ENCODE measurements at places on chromosomes 2 and 18.

DNA sequence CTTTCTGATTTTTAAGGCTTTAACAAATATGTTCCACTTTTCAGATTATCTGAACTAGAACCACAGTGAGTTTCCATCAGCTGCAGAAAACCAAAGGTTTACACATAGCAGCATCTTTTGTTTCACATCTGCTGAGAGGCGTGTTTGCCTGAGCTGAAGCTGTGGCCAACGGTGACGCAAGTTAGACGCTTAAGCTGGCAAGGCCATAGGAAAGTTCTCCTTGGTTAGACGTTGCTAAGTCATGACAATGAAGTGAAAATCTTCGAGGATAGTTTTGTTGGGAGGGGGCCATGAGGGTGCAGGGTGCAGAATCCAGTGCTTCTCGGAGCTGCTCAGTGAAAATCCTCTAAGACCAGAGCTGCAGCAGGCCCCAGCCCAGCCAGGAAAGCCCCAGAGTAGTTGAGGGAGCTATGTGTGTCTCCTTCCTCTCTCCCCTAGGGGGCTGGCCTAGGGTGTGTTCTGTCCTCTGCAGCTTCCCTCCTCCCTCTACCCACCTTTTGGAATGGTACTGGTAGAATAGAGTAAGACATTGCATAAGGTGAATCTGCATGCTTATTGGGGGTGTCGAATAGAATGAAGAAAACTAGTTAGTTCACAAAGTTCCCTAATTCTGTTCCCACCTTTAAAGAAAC, 105.4 kb downstream of the FHOD3 start:
- no peak for DNase-seq

- DNase-seq, result no peak
Observed at GRCh38 chr2:241011751-241012510, 13.5 kb downstream of the SNED1 start.

DNA sequence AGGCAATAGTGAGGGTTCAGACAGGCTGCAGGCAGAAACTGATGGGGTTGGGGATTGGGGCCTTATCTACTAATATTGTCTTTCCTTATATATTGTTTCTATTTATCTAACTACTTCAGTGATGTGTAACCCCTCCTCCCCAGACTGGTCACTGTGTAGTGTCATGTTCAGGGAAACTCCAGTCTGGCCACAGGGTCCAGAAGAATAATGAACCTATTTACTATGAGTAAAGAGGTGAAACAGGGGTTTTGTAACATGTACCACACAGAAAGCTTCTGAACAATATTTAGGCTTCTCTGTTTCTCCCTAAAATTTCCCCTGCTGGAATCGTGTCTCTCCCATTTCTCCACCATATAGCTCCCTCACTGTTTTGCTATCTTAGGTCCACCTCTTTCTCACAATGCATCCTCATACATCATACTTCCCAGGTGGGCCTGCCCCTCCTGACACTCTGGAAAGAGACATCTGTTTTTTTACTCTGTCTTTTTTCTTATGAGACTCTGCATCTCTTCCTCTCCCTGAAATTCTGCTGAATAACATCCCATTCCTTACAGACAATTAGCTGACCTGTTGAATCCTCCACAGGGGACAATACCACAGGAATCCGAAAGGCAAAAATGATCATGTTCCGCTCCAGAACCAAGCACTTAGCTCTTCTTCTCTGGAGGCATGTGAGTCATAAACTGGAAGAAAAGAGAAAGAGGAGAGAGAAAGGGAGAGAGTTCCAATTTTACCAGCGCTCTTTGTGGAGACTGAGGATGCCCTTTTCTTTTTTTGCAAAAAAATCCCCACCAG, 154.8 kb downstream of the ZEB2 start:
- DNase-seq, result no peak

- DNase-seq, result no peak
Observed at GRCh38 chr2:9105601-9106337, 100.8 kb upstream of the ASAP2 start.

DNA sequence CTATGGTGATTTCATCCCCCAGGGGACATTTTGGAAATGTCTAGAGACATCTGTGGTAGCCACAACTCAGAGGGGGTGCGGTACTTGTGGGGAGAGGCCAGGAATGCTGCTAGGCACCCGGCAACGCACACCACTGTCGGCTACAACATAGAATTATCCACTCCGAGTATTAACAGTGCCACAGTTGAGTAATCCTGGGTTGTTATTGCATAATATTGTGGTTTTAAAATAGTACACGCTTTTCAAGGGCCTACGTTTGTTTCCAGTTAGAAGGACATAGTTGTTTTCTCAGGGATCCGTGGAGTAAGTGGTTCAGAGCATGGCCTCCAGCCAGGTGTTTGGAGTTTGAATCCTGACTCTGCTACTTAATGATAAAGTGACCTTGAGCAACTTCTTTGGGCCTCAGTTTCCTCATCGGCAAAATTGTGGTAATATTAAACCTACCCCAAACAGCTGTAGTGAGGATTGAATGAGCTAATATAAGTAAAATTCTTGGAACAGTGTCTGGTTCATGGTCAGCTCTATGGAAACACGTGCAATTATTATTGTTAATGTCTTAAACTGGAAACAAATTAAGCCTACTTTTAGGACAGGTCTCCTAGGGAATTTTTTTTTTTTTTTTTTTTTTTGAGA, 24.5 kb downstream of the CYP27A1 start:
- DNase-seq, result no peak

GRCh38 chr18:8607776-8608742, 1.2 kb upstream of the RAB12 start:
- no peak for DNase-seq

GRCh38 chr18:48558248-48558647, 19.4 kb downstream of the CTIF start:
- DNase-seq, result no peak

GRCh38 chr2:2843969-2844548, 513.0 kb upstream of the MYT1L start:
- DNase-seq, result no peak

GRCh38 chr2:121483021-121483420, 47.7 kb upstream of the RNU4ATAC start:
- no peak for DNase-seq

DNA sequence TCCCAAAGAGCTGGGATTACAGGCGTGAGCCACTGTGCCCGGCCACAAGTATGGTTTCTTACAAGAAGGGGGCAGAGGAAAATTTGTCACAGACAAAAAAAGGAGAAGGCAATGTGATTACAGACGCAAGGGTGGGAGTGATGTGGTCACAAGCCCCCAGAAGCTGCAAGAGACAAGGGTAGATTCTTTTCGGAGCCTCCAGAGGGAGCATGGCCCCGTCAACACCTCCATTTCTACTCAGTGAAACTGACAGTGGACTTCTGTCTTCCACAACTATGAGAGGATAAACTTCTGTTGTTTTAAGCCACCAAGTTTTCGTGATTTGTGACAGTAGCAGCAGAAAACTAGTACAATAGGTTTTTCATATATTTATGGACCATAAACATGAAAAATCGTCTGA, 2.1 kb upstream of the TCF7L1 start:
- no peak for DNase-seq

DNA sequence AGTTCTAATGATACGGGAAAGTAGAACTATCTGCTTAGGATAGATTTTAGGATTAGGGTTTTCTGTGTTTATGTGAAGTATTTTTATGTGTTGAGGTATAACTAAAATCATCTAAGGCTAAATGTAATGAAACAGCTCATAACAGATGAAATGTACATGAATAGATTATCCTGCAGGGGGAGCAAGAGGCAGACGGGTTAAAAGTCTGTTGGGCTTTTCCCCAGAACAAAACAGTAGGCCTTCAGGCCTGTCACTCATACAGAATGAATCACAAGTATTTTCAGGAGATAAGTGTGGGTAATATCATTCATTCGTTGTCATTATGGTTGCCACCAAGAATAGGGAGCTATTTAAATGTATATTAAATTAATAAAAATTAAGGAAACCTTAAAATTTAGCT, 107.9 kb upstream of the IL1R2 start:
- no peak for DNase-seq

DNA sequence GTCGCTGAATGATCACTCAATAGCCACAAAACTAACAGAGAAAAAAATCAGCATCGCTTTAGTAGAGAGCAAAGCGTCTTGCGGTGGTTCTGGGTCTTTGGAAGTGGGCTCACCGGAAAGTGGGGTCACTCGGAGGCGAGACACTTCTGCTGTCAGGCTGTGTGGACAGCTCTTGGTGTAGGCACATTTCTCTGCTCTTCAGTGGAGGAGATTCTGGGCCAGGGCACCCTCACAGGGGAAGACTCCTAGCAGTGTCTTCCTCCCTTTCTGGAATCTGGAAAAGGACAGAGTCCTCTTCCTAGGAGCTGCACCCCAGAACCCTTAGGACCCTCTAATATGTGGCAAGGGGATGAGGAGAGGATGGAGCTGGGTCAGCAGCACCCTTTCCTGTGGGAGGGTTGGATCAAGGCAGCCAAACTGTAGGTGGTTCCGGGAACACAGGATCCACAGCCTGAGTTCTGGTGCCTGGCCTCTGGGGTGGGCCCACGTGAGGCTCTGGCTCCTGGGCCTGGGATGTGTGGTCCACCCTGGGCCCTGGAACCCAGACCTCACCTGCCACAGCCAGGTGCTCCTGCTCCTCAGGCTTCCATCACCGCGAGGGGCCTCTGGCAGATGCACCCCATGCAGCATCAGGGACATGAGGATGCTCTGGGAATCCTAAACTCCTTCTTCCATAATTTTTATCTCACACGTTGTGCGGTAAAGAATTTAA, 25.1 kb downstream of the GPR35 start:
- DNase-seq, result peak; percentile 14
